Uterus (tissue), 4 donors: ENCODE measurements at places on chromosomes 13 and 19. TPM values are rescaled to one million over a fixed set of nuclear protein-coding genes. Genes with fewer than 3 reads are reported as not detected.

GRCh38 chr13:21075011-21075378 is 13.6 kb upstream of the LATS2 start:
- no peak for DNase-seq

DNA sequence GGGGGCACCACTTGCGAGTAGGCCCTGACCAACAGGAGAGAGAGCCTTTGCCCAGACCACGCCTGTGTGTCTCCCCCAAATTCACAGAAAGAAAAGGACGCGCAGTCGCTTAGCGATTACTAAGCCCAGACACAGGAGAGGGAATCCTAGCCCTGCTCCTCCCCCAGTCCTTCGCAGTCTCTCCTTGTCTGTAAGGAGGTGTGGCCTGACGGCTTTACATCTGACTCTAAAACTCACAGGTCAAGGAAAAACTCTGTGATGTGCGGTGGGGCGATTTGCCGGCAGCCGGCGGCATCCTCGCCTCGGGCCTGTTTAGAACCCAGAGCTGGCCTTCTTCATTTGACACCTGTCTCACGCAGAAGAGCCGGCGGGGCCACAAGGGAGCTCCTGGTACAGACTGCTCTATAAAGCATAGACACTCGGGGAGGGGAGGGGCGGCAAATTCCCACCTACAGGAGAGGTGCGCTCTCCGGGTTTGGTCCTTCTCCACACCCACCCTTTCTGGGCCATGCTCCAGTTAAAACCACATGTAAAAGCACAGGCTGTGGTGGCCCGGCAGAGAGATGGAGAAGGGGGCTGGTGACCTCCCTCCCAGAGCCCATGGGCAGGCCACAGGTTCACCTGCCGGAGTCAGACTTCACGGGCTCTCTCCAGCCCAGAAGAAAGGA is 17.8 kb downstream of the GPR12 start:
- DNase-seq, result no peak

DNA sequence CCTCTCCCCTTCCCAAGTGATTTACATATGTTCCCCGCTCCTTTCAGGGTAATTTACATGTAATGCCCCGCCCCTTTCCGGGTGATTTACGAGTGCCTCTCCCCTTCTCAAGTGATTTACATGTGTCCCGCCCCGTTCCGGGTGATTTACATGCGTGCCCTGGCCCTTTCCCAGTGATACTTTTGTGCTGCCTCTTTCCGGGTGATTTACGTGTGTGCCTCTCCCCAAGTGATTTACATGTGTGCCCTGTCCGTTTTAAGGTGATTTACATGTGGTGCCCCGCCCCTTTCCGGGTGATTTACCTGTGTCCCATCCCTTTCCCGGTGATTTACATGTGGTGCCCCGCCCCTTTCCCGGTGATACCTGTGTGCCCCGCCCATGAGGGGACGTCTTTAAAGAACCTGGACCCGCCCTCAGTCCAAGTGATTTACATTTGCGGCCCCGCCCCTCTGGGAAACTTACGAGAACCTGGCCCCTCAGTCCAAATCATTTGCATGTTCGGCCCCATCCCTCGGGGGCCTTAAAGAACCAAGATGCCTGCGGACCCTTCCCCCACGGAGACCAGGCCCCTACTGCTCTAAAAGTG is 559 bp upstream of the LENG9 start:
- DNase-seq, result peak; percentile 66

DNA sequence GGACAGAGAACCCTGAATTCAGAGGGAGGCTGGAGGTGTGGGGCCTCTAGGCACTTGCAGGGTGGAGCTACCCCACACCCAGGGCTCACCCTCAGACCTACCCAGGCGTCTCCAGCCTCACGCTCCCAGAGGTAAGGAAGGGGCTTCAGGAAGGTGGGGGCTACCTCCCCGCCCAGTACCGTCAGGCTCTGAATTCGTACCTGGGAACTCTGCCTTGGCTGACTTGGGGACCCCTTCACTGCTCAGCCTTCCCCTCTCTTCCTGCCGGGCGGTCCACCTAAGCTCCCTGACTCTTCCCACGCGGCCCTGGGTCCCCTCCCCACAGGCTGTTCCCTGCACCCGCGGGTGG is 28.5 kb upstream of the PARP4 start:
- no peak for DNase-seq

DNA sequence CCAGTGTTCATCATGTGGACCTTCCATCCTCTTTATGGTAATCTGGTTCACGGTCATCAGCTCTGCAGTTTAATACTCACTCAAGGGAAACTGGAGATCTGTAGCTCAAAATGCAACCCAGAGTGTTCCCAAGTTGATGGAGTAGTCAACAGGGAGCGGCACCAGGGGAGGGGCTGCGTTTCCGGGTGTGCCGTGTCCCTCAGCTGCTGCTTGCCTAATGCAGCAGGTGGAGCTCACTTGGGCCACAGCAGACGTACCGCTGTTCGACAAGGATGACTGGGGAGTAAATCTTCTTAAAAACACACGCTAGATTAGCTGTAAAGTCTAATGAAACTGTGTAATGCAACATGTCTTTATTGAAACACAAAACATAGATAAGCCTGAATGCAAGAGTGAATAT is 81.1 kb downstream of the TNFSF13B start:
- DNase-seq, result no peak

DNA sequence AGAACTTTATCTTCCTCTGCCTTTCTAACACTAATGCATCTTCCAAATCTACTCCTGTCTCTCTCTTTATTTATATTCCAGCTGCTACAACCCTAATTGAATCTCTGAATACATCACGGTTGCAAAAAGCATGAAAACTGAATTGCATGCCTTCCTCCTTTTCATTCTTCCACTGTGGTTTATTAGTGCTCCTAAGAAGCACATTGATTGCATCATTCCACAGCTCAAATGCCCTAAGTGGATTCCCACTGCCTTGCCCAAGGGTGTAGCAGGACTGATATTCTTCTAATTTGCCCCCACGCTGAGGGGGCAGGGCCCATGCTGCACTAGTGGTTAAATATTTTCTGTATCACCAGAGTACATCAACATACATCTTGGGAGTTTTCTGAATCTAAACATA is 640.8 kb downstream of the EFNB2 start:
- no peak for DNase-seq

DNA sequence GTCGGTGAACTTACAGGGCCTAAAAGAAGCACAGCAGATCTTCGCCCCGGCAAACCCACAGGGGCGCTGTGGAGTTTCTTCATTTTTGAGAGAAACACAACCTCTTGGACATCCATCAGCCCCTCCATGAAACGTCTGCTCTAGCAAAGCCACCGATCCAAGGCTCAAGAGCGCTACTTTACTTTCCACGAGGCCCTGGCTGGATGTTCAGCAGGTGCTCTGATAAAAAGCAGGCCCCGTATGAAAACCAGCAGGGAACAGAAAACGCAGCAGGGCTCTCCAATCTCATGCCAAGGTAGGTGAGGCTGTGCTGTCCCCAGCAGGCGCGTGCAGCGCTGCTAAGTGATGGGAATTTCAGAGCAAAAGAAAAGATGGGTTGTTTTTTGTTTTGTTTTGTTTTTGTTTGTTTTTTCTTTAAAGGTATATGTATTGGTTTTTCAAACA is 86.7 kb downstream of the IRS2 start:
- no peak for DNase-seq

DNA sequence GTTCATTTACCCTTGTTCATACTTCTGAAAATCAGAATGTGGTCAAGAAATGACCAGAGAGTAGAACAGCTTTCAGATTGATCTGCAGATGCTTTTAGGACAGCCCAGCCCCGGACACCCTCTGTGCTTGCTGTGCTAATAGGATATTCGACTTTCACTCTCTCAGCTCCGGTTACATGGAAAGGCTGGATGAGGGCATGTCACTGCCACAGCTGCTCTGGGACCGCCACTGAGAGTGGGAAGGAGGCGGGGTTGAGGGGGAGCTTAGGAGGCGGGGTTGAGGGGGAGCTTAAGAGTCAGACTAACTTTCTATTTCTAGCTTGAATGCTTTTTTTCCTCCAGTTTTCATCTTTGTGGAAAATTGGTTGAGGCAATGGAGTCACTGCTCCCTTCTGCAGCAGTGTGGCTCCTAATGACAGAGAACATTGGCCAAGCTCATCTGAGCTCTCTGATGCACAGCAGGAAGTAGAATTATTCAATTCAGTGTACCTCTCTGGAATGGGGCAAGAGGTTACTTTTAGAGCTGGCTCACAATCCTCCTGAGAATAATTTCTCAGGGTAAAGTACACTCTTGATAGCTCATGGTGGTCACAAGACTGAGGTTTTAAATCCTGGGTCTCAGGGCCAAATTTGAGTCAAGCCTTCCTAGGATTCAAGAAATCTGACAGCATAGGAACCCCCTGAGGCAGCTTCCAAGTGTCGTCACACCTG is 74.6 kb upstream of the NPAS1 start:
- peak; percentile 58 for DNase-seq

DNA sequence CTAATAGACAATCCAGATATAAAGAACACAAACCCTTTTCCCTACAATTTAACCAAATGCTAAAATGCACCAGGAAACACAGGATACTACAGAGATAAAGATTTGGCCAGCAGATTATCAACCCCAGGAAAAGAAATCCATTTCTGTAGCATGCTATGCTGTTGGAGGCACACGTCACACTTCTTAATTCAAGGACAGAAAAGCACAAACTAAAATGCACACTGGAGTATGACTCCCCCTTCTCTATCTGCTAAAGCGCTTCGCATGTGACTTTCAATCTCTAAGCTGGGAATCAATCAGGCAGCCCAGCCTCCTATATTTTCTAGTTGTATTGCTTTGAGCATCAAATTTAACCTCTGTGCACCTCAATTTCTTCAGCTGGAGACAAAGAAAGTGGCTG is 22.2 kb downstream of the ABCC4 start:
- DNase-seq, result no peak

GRCh38 chr19:30862876-30863275 is 486.4 kb downstream of the TSHZ3 start:
- DNase-seq, result no peak

GRCh38 chr13:89750371-89750770 is 1597.1 kb upstream of the MIR17HG start:
- DNase-seq, result no peak

DNA sequence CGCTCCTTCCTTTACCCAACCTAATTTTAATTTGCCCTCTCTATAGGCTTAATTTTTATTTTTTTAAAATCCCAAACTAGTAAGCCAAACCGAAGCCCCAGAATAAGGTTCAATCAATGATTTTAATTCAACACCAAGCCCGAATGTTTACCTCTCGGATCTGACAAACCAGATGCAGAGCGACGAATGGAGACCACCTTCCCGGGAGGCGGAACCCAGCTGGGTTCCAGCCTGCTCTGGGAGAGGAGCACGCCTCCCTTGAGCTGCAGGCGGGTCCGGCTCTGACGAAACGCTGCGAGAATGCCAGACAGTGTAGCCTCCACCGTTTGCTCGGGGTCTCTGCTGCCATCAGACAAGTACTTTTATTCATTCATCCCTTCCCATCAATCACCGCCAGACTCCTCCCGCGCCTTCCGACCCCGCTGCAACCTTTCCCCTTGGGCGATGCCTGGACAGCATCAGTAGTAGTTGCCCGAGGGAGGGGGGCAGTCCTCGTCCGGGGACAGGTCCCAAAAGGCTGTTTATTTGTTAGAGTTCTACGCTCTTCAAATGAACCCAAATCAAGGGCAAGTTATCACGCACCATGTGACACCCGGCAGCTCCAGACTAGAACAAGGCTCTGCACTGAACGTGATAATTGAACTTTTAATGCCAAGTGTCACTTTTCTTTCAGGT is 752 bp upstream of the EDNRB start:
- DNase-seq, result peak; percentile 40

DNA sequence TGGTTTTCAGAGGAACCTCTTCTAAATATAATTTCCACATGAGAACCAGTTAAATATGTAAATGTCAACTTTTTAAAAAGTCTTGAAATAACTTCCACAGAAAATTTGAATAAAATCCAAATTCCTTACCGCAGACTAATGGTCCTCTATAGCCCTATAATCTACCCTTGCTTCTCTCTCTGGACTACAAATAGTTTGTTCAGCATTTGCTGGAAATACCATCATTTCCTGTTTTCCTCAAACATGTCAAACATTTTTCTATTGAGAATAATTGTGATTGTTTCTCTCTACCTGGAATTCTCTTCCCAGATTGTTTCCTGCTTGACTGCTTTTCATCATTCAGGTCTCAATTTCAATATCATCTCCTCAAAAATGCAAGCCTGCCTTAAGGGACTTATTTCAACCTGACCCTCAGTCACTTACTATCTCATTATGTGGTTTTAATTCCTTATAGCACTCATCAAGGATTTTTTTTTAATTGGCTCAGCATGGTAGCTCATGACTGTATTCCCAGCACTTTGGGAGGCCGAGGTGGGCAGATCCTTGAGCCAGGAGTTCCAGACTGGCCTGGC is 898.9 kb upstream of the MIR17HG start:
- no peak for DNase-seq

DNA sequence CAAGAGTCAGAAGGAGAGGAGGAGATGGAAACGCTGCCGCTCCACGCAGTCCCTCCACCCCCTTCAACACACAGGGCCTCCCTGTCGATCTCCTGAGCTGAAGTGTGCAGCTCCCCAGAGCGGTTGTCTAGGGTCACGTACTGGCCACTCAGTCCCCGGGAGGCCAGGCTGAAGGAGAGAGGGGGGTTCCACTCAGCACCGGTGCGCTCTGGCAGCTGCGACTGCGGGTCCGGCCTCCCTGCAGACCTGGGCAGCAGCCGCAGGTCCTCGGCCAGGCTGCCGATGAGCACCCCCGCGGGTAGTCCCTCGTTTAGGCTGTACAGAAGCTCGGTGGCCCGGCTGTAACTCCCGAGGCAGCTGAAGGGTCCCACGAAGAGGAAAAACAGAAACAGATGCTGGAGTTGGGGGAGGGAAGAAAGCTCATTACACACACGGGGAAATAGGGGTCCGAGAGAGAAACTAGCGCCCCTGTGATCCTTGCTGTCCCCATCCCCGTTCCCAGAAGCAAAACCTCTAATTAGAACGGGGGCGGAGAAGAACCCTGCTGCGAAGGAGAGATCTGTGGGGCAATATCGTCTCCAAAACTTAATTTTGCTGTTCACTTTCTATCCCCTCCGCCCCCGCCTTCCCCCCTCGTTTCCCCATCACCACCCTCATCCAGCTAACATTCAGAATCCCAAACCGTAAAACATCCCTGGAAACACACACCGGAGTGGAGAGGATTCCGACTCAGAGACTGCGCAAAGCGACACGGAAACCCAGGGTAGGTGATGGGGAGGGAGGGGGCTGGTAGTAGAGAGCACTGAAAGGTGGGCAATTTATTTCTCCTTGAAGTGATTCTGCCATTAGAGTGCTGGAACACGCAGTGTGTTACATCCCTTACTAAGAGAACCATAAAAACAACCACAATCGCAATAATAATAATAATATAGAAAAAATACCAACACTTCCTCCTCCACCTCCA is 1.8 kb downstream of the PCDH20 start:
- no peak for DNase-seq

- no peak for DNase-seq
These were observed 79.0 kb upstream of the SLC7A1 start for GRCh38 chr13:29674532-29674931.

The SYNGR4 gene
- not detected for total RNA-seq

The MISP gene
- 5.5 TPM for total RNA-seq

The ZNF486 gene
- total RNA-seq, result 4.7 TPM

The FGF22 gene
- not detected for total RNA-seq

The ZNF208 gene
- total RNA-seq, result 21.0 TPM

The NCAN gene
- total RNA-seq, result 0.21 TPM

The ZNF560 gene
- not detected for total RNA-seq

The LPAR2 gene
- total RNA-seq, result 0.59 TPM

The LYL1 gene
- total RNA-seq, result 10.8 TPM

The HS6ST3 gene
- total RNA-seq, result 8.7 TPM

The CIC gene
- total RNA-seq, result 55.0 TPM

The SACS gene
- total RNA-seq, result 70.5 TPM

The PNMA8A gene
- 11.8 TPM for total RNA-seq

The TMTC4 gene
- 36.1 TPM for total RNA-seq

The ONECUT3 gene
- not detected for total RNA-seq

The PGLYRP2 gene
- total RNA-seq, result not detected

The APLP1 gene
- not detected for total RNA-seq

The RFPL4A gene
- not detected for total RNA-seq

The CEACAM16 gene
- total RNA-seq, result not detected

The CLEC11A gene
- total RNA-seq, result 105 TPM
